ENCODE measurements at places on chromosomes 13 and 19. TPM values are rescaled to one million over a fixed set of nuclear protein-coding genes. Genes with fewer than 3 reads are reported as not detected.
A peak's percentile ranks its signal among the peaks of the same experiment; 100 is the strongest.

LPAR2 gene
- total RNA-seq: 20.2 TPM

ZNF579 gene
- total RNA-seq: 6.1 TPM

ZNF99 gene
- total RNA-seq: not detected

RDH8 gene
- not detected for total RNA-seq

ZNF527 gene
- 4.3 TPM for total RNA-seq

CDX2 gene
- not detected for total RNA-seq

ZNF415 gene
- 1.0 TPM for total RNA-seq

SLC1A5 gene
- 139 TPM for total RNA-seq

DNA sequence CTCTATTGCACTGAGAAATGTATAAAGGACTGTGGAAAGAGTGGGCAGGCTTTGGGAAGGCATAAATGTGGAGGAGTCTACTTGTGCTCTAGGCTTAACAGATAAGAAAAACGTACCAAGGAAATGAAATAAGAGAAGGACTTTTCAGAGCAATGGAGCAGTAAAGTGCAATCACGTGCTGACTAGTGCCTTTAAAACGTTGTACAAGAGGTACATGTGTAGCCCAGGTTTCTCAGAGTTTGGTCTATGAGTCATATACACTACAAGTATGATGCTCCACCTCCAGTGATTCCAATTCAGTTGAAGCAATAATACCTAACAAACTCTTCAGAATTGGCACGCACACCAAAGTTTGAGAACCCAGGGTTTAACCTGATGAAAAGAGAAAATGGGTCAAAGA, 13.4 kb upstream of the FNDC3A start:
- H3K27ac ChIP-seq: no peak overlapping the region
- no peak for DNase-seq
- no peaks in the 10 kb centered on the region for H3K36me3 ChIP-seq
- no peaks in the 10 kb centered on the region for H3K4me1 ChIP-seq

GRCh38 chr13:57627663-57628062, 3.9 kb upstream of the PCDH17 start:
- no peak overlapping the region for H3K4me3 ChIP-seq
- H3K27ac ChIP-seq: no peak overlapping the region
- peaks cover 40% of the 10 kb centered on the region for H3K4me1 ChIP-seq
- H3K36me3 ChIP-seq: peaks cover 5% of the 10 kb centered on the region
- peaks cover 53% of the 10 kb centered on the region for H3K27me3 ChIP-seq
- DNase-seq: no peak

- H3K27ac ChIP-seq: no peak overlapping the region
- H3K4me1 ChIP-seq: peaks cover 31% of the 10 kb centered on the region
- no peak for DNase-seq
Observed at GRCh38 chr19:5128251-5128935, 159.5 kb downstream of the KDM4B start.

DNA sequence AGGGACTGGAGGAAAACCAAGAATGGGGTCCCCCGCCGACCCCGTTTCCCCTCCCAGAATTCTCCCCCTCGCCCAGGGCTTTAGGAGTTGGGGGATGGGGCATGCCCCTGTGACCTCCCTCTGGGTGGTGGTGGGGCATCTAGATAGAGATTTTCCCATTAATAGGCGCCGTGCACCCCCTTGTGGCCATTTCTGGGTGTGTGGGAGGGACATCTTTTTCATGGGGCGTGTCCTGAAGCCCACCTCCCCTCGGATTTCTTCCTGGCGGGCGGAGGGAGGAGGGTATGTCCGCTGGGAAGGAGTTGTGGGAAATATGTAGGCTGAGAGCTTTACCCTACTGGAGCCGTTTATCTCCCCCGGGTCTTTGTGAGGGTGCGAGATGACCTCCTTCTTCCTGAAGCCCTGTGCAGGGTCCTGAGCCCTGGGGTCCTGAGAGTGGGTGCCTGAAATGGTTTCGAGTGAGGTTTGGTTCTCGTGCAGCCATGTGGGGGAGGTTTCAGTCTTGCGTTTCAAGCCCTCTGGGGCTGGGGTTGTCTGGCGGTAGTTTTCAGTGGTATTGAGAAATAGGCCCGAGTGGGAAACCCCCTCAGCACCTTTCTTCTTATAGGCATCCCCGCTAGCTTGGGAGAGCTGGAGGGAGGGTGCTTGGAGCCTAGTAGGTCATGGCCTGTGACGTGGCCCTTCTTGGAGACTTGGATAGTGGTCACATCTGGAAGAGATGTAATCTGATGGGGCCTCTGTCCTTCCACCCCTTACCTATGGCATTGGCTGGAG, 1.0 kb downstream of the PRMT1 start:
- peaks cover 29% of the 10 kb centered on the region for H3K4me1 ChIP-seq
- peak; percentile 94 for DNase-seq
- no peaks in the 10 kb centered on the region for H3K27me3 ChIP-seq

GRCh38 chr13:20247403-20247802, 15.3 kb upstream of the GJB6 start:
- no peaks in the 10 kb centered on the region for H3K27me3 ChIP-seq
- H3K27ac ChIP-seq: no peak overlapping the region
- H3K4me1 ChIP-seq: no peaks in the 10 kb centered on the region

GRCh38 chr13:105937451-105937850, 598.0 kb downstream of the EFNB2 start:
- H3K27ac ChIP-seq: no peak overlapping the region
- H3K27me3 ChIP-seq: no peaks in the 10 kb centered on the region
- H3K4me1 ChIP-seq: no peaks in the 10 kb centered on the region
- no peaks in the 10 kb centered on the region for H3K36me3 ChIP-seq

GRCh38 chr13:48165063-48165462, 67.9 kb upstream of the ITM2B start:
- no peak overlapping the region for H3K4me3 ChIP-seq
- no peak overlapping the region for H3K27ac ChIP-seq
- no peaks in the 10 kb centered on the region for H3K36me3 ChIP-seq
- no peak for DNase-seq
- H3K4me1 ChIP-seq: peaks cover 29% of the 10 kb centered on the region

DNA sequence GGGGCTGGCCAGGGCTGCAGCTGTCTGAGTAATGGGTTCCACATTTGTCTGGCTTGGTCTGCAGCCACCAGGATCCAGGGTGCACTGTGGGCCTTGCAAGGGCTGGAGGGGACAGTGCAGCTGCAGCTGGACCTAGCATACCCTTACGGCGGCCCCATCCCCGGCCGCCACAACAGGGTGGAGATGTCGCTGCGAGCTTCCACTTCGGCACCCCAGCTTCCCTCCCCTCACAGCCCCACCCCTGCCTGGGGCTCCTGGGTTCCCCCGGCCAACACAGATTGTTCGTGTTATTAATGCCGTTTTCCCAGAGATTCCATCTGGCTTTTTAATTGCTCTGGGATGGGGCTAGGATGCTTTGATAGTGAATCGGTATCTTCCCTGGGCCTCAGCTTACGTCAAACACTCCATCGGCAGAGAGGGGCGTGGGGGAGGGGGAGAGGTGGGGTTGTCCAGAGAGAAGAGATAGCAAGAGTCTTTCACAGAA, 5.8 kb downstream of the CEBPA start:
- peaks cover 23% of the 10 kb centered on the region for H3K27me3 ChIP-seq
- no peak overlapping the region for H3K4me3 ChIP-seq
- H3K27ac ChIP-seq: no peak overlapping the region
- H3K36me3 ChIP-seq: no peaks in the 10 kb centered on the region
- DNase-seq: no peak

GRCh38 chr19:35704218-35704617, at the start of gene ZBTB32:
ZBTB32 (plus strand) TSS chr19:35704558; CDS start chr19:35714627, 10,069 bp downstream.
- DNase-seq: no peak
- no peak within 1 kb of the TSS for H3K4me3 ChIP-seq
- no peaks in the 10 kb centered on the region for H3K27me3 ChIP-seq
- no peak within 1 kb of the TSS for H3K27ac ChIP-seq

GRCh38 chr19:18062028-18062427, 24.7 kb downstream of the IL12RB1 start:
- H3K36me3 ChIP-seq: peaks cover 4% of the 10 kb centered on the region
- H3K4me3 ChIP-seq: no peak overlapping the region
- DNase-seq: no peak
- H3K27ac ChIP-seq: no peak overlapping the region
- peaks cover 8% of the 10 kb centered on the region for H3K4me1 ChIP-seq
- H3K27me3 ChIP-seq: no peaks in the 10 kb centered on the region

- DNase-seq: no peak
- H3K27me3 ChIP-seq: no peaks in the 10 kb centered on the region
- H3K4me3 ChIP-seq: no peak overlapping the region
- no peaks in the 10 kb centered on the region for H3K36me3 ChIP-seq
- H3K4me1 ChIP-seq: peaks cover 17% of the 10 kb centered on the region
- H3K27ac ChIP-seq: no peak overlapping the region
Observed at GRCh38 chr13:101523154-101524131, 71.0 kb downstream of the ITGBL1 start.

DNA sequence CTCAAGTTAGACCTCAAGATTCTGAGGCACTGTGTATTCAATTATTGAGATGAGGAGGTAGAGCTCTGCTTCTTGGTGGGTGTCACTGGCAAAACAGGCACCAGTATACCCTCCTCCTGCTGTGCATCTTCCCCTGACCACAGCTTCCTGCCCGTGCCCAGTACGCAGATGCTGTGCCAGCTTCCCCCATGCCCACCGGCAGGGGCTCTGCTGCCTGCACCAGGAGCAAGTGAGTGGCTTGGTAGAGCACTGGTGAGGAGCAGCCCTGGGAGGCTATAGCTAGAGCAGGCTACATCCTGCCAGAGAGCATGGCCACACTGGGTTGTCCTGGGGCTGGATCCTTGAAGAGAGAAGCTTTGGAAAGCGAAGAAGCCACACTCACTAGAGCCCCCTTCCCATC, 21.0 kb upstream of the RNF17 start:
- H3K4me1 ChIP-seq: peaks cover 9% of the 10 kb centered on the region
- H3K27ac ChIP-seq: no peak overlapping the region
- DNase-seq: no peak
- H3K27me3 ChIP-seq: peaks cover 25% of the 10 kb centered on the region
- H3K4me3 ChIP-seq: no peak overlapping the region
- no peaks in the 10 kb centered on the region for H3K36me3 ChIP-seq

- H3K4me1 ChIP-seq: no peaks in the 10 kb centered on the region
- no peak overlapping the region for H3K4me3 ChIP-seq
- H3K36me3 ChIP-seq: peaks cover 1% of the 10 kb centered on the region
- no peak overlapping the region for H3K27ac ChIP-seq
Observed at GRCh38 chr19:5254543-5254942, 86.1 kb downstream of the PTPRS start.

GRCh38 chr19:41969772-41970458, 10.8 kb upstream of the RABAC1 start:
- DNase-seq: no peak
- H3K4me3 ChIP-seq: no peak overlapping the region
- no peak overlapping the region for H3K27ac ChIP-seq
- H3K4me1 ChIP-seq: no peaks in the 10 kb centered on the region

DNA sequence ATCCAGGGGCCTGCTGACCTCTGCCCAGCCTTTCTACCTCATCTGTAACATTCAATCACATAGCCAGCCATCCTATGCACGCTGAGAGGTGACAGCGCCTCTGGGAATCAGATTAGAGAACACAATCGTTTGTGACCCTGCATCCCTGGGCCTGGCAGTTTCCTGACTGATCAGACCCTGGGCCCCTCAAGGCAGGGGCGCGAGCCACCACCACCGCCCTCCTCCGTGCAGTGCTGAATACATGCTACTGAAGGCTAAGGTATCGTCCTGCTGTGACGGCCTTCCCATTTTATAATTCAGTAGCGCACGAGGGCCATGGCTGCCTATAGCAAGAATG, 1.3 kb downstream of the TMTC4 start:
- DNase-seq: no peak
- peak overlapping the region; percentile 80 for H3K4me3 ChIP-seq
- H3K27me3 ChIP-seq: no peaks in the 10 kb centered on the region
- peaks cover 20% of the 10 kb centered on the region for H3K4me1 ChIP-seq

GRCh38 chr13:77687799-77688198, 9.7 kb upstream of the SLAIN1 start:
- no peak overlapping the region for H3K27ac ChIP-seq
- no peak for DNase-seq
- H3K27me3 ChIP-seq: no peaks in the 10 kb centered on the region
- H3K4me3 ChIP-seq: no peak overlapping the region
- no peaks in the 10 kb centered on the region for H3K36me3 ChIP-seq

DNA sequence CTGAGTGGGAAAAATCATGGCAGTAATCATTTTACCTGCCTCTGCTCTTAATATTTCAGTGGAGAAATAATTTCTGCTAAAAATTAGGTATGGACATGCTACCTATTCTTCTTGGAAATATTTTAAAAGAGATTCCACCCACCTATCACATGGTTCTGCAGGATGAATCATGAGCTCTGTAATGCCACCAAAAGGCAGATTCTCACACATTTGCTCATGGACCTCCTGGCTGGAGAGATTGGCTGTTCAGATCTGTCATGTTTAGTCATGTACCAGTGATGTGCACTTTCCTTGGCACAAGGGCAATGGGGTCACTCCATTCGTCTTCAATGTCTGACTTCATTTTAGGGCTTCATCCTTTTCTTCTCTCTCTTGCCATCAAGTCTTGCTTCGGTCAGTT, 101.8 kb upstream of the MBNL2 start:
- H3K27ac ChIP-seq: no peak overlapping the region
- DNase-seq: no peak
- no peaks in the 10 kb centered on the region for H3K36me3 ChIP-seq
- H3K27me3 ChIP-seq: peaks cover 47% of the 10 kb centered on the region
- peaks cover 4% of the 10 kb centered on the region for H3K4me1 ChIP-seq

DNA sequence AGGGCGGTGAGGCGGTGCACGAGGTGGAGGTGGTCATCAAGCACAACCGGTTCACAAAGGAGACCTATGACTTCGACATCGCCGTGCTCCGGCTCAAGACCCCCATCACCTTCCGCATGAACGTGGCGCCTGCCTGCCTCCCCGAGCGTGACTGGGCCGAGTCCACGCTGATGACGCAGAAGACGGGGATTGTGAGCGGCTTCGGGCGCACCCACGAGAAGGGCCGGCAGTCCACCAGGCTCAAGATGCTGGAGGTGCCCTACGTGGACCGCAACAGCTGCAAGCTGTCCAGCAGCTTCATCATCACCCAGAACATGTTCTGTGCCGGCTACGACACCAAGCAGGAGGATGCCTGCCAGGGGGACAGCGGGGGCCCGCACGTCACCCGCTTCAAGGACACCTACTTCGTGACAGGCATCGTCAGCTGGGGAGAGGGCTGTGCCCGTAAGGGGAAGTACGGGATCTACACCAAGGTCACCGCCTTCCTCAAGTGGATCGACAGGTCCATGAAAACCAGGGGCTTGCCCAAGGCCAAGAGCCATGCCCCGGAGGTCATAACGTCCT, 9.4 kb upstream of the PROZ start:
- no peak for DNase-seq
- no peak overlapping the region for H3K4me3 ChIP-seq
- H3K4me1 ChIP-seq: peaks cover 26% of the 10 kb centered on the region

GRCh38 chr19:11268783-11269267, 6.5 kb upstream of the DOCK6 start:
- H3K27me3 ChIP-seq: peaks cover 47% of the 10 kb centered on the region
- H3K4me1 ChIP-seq: no peaks in the 10 kb centered on the region
- no peak overlapping the region for H3K27ac ChIP-seq
- no peak for DNase-seq
- H3K36me3 ChIP-seq: no peaks in the 10 kb centered on the region

DNA sequence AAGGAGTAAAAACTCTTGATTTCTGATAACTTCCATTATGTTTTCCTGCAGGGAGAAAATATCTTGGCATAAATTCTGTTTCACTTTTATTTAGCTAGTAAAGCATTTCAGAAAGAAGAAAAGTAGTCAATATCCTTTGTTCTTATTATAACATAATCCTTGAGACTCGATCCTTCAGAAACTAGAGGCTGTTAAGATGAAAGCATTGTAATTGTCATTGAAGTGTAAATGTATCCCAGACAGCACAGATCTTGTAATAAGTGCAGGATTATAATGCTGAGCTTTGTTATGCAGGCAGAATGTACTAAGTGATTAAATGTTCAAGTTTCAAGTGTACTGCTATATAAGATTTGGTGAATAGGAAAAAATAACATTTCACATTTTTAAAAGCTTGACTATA, 225.2 kb upstream of the ATXN8OS start:
- H3K36me3 ChIP-seq: no peaks in the 10 kb centered on the region
- no peaks in the 10 kb centered on the region for H3K4me1 ChIP-seq
- H3K27ac ChIP-seq: no peak overlapping the region
- H3K27me3 ChIP-seq: no peaks in the 10 kb centered on the region
- DNase-seq: no peak
